CD4-positive, alpha-beta T cell treated with Interferon alpha-2 for 1 hour (primary cell): ENCODE measurements at places on chromosomes 1 and 21.

DNA sequence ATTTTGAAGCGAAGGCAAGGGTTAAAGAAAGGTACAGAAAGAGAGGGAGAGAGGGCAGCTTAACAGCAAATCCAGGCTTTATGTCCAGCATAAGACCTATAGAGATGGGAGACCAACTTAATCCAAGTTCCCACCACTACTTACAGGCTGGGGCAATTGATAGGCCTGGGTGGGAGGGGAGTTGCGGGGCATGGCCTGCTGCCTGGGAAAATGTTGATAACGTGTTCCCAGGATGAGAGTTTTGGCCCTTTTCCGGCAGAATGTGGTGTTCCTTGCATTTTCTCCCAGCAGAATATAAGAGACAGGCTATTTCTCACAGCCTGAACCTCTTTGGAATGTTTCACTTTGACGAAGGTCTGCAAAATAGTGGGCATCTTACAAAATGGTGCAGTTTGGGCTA lies 34.9 kb upstream of the PLA2G5 start:
- no peak for DNase-seq

- DNase-seq: no peak
Observed at GRCh38 chr1:187744665-187745064, 915.9 kb downstream of the PLA2G4A start.

GRCh38 chr1:21865943-21866706 lies 54.1 kb downstream of the LDLRAD2 start:
- DNase-seq: peak; percentile 21

- DNase-seq: no peak
Observed at GRCh38 chr1:42765832-42766740, 742 bp downstream of the P3H1 start.

DNA sequence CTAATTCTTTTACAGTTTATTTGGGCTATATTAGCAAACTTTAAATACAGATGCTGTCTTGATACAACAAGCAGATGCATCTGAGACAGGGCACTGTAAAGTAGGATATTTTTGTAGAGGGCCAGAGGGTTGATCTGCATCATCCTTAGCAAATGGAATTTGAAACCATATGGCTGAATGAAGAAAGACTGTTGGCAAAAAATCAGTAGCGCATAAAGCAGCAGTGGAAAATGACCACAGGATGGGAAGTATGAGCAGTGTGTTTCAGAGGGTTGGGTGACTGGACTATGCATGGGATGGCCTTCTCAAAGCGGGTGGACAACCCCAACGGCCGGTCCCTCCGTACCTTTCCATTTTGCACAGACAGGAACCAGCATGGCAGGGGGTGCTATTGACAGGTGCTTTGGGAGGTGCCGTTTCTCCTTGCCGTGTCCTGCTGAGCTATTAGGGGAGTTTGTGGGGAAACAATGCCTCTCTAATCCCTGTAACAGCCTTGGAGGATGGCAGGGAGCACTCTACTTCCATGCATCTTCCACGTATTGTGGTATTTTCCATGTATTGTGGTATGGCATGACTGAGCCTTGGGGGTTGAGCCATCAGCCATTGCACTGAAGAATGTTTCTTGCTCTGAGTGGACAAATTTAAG lies 5.9 kb downstream of the LRRC8B start:
- DNase-seq: no peak
